ENCODE measurements at places on chromosomes 13 and 19. TPM values are rescaled to one million over a fixed set of nuclear protein-coding genes. Genes with fewer than 3 reads are reported as not detected.

Gene KASH5
- total RNA-seq: not detected

- no peak for ATAC-seq
These were observed 219.7 kb downstream of the FGF14 start for GRCh38 chr13:102182170-102182569.

- peak; percentile 99 for ATAC-seq
These were observed at the start of gene CEBPG for GRCh38 chr19:33373453-33374235. TSS of gene CEBPG (plus strand) at chr19:33373709. CDS start at chr19:33379240, 5,531 bp downstream.

Gene SEMA6B
- total RNA-seq: 7.5 TPM

DNA sequence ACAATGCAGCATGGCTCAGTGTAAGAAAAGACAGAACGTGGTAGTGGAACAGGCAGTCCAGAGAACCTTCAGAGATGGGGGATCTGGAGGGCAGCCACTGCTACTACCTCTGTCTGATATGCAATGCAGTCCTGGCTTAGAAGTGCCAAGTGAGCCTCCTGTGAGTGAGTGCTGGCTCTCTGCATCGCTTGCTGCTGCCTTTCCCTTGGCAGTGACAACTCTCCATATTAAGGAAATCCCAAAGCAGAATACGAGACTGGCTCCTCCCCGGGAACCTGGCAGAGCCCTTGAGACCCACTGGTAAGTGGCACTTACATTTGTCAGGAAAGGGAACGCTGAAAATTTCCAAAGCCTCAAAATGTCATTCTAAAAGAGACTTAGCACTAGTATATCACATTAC is 7.5 kb downstream of the DOCK9 start:
- ATAC-seq: no peak

GRCh38 chr19:17073869-17074633 is 1.2 kb downstream of the HAUS8 start:
- ATAC-seq: no peak

DNA sequence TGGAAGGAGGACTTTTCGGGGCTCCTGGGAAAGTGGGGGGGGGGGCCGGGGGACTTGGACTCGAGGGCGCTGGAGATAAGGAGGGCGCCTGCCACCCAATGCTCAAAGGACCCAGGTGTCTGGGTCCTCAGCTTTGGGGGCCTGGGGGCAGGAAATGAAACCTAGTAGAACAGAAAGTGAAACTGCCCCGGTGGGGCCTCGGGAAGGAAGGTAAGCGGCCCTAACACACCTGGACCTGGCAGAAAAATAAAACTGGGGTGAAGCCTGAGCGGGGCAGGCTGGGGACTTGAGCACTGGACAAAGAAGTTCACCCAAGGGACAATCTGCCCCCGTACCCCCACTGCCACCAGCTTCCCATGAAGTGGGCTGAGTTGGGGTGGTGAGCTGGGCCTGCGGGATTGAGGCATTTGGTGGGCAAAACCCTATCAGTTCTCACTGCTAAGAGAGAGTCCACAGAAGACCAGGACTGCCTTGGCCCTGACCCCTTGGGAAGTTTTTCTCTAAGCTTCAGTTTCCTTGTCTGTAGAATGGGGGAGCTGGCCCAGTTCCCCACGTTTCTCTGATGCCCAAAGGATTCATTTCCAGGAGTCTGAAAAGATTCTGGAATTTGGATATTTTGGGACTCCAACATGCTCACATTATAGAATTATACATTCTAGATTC is 2.3 kb downstream of the PRKD2 start:
- ATAC-seq: peak; percentile 12

Gene NLRP9
- total RNA-seq: not detected

GRCh38 chr13:22047082-22047784 is 376.4 kb downstream of the FGF9 start:
- ATAC-seq: no peak

Gene SULT2A1
- not detected for total RNA-seq

GRCh38 chr19:38912600-38913514 is 871 bp upstream of the CCER2 start:
- ATAC-seq: no peak

DNA sequence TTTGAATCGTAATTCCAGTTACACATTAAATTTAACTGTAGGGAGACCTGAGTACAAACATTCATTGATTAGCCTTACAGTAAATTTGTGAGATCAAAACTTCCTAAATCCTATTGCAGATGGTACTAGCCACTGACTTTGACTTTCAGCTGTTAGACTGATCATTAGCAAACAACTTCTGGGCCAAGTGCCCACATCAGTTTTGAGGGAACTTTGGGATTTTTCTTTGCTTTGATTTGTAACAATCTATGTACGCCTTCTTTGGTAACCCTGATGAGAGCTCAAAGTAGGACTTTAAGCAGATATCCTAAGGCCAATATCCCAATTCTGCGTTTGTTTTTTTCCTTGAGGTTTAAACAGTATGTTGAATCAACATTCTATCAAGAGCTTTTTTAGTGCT is 131.5 kb downstream of the DLEU7 start:
- ATAC-seq: no peak

DNA sequence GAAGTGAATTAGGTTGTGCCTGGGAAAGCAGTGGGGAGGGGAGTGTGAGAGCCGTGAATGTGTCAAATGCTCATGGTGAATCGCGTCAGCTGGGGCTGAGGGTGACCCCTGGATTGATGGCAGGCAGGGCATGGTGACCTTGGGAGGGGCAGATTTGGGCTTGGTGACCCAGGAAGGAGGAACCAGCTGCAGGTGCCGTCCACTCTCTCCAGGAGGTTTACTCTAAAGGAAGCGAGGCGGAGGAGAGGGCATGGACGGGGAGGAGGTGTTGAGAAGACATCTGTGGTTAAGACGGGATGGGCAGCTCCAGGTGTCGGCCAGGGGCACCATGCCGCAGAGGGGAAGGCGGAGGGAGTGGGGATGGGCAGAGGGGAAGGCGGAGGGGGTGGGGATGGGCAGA is 28.7 kb downstream of the TMEM255B start:
- ATAC-seq: no peak

Gene ZNF154
- 9.8 TPM for total RNA-seq

Gene DAND5
- total RNA-seq: 0.35 TPM

GRCh38 chr13:27334774-27335435 is 64.3 kb downstream of the RASL11A start:
- no peak for ATAC-seq

Gene FXYD1
- 48.4 TPM for total RNA-seq
